ENCODE measurements at places on chromosomes 6 and 20.

GRCh38 chr6:105644073-105644489 is 241.2 kb upstream of the PREP start:
- no peak for DNase-seq

- no peak for DNase-seq
Observed at GRCh38 chr6:157148391-157149323, 174.7 kb downstream of the TMEM242 start.

DNA sequence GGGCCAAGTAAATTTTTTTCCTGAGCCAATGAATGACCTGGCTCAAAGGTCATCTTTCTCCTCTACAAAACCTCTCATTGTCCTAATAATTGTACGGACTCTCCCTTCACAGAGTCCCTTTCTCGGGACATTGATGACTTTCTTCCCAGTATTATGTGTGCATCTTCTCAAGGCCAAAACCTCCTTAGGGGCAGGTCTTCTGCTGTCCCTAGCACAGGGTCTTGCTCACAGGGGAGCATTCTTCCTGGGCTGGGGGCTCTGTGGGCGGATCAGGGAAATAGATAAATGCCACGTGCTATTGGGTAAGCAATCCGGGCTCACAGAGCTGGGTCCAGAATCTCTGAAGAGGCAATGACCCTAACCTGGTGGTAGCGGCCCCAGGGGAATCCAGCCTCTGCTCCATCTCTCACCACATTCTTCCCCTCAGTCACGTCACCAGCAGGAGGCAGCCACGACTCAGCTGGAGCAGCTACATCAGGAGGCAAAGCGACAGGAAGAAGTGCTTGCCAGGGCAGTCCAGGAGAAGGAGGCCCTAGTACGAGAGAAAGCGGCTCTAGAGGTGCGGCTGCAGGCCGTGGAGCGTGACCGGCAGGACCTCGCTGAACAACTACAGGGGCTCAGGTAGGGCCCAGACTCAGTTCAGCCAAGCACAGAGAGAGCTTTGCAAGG is 23.5 kb downstream of the CEP250 start:
- peak; percentile 23 for DNase-seq

DNA sequence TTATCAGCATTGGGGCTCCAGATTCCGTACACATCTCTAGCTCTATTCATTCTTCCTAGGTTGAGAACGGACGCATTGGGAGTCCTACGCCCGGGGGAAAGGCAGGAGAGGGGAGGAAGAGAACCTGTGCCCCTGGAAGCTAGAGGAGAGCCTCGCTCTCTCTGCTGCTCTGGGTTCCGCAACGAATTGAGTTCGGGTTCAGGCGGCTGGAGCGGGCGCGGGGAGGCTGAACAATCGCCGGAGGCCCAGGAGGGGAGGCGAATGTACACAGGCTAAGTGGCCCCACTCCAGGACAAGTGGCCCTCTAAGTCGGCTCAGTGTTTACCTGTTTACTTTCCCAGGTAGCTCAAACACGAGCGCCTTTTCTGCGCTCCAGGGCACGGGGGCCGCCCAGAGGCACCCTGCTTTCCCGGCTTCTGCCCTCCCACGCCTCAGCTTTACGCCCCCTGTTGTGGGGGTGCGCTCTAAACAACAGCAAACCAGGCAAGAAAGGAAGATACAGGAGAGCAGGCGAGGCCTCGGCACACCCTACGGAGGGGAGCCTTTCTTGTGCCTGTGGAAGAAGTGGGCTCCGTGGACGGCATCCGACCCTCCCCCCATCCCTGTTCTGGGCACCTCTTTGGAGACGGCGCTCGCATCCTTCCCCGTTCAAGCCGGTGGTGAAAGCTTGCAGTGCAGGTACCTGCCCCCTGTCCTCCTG is 4.6 kb upstream of the NKX2-2 start:
- DNase-seq = no peak

GRCh38 chr6:35304299-35304698 is 6.7 kb downstream of the DEF6 start:
- DNase-seq = no peak

DNA sequence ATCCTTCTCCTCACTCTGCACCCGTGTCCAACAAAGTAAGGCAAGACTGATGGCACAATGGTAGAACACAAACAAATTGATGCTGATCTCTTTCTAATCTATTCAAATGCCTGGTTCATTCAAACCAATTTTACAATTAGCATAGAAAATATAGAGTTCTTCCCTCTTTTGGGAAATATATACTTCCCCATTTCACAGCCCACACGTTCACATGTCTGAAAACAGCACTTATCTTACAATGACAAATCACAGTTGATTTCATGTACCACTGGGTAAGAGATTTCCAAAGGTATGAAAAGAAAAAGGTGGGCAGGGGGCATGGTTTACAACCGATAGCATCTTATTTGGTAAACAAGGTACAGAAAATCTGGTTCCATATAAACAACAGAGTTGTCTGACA is 137.6 kb downstream of the RNGTT start:
- DNase-seq = no peak

DNA sequence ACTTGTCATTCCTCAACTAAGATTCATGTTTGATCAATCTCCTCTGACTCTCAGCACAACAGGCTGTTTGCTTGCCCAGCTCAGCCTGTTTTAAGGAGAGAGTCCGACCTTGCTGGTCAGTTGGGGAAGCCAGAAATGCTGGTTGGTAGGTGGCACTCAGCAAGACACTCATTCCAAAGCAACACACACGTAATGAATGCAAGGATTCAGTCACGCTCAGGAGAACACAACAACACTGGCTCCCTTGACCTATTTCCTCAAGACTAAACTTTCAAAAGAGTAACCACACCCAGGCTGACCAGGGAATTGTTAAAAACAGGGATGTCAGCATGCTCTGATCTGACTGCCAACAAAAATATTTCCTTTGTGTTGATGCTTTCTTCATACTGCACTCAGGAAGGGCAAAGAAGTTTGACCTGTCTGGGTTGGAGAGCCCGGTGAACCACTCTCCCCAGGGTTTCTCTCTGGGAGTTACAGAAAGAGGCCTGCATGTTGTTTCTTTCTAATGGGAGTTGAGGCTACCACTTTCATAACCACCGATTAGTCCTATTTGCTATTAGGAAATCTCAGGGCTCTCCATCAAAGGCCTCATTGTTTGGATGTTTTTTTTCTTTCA is 25.6 kb upstream of the PREP start:
- no peak for DNase-seq

- peak; percentile 80 for DNase-seq
Observed at GRCh38 chr20:62804627-62805154, at the start of gene OGFR. OGFR (plus strand) TSS chr20:62804835; CDS start chr20:62804860, 25 bp downstream.

DNA sequence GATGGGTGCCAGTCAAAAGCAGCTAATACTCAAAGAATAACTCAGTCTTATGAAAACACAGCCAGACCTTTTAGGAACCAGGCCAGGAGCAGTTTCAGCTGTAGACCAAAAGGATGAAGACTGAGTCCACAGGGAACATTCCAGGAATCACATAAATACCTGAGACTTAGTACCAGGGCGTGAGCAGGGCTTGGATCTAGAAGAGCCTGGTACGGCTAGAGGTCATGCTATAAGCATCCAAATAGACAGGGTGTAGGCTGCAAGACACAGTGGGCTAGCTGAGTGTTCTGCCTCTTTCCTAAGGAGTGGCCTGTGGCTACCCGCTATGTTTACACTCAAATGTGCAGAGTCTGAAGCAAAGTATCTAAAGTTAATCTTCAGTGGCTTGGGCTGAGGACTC is 29.5 kb upstream of the LRRC1 start:
- no peak for DNase-seq

DNA sequence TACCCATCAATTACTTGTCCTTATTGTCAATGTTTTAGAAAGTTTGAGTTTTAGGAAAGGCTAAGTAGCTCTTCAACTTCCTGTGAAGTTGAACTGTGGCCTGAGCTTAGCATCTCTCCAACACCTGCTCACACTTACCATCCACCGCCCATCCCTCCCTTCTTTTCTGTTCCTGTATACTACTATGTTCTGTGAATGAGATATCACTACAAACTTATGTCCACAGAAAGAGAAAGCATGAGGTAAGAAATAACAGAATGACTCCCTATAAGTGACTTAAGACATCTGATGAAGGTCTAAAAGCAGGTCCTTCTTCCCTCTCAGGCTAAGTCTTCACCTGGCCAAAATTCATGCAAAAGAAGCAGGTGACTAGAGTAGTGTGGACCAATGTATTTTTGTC is 246.3 kb upstream of the PREP start:
- DNase-seq = peak; percentile 57

DNA sequence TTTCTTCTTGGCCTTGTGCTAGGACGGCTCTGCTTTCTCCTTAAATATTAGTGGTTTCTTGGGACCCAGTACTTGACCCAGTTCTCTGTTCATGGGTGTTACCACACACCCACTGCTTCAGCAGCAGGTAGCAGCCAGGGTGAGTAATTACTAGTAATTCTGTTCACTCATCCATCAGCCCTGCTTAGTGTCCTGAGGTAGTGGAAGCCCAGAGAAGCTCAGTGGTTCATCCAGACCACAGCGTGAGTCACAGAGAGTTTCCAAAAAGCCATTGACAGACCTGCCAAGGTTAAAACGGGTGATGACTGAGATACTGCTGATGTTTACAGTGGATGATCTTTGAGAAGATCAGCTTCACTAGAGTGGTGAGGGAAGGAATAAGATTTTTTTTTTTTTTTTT is 51.7 kb upstream of the HINT3 start:
- peak; percentile 81 for DNase-seq

DNA sequence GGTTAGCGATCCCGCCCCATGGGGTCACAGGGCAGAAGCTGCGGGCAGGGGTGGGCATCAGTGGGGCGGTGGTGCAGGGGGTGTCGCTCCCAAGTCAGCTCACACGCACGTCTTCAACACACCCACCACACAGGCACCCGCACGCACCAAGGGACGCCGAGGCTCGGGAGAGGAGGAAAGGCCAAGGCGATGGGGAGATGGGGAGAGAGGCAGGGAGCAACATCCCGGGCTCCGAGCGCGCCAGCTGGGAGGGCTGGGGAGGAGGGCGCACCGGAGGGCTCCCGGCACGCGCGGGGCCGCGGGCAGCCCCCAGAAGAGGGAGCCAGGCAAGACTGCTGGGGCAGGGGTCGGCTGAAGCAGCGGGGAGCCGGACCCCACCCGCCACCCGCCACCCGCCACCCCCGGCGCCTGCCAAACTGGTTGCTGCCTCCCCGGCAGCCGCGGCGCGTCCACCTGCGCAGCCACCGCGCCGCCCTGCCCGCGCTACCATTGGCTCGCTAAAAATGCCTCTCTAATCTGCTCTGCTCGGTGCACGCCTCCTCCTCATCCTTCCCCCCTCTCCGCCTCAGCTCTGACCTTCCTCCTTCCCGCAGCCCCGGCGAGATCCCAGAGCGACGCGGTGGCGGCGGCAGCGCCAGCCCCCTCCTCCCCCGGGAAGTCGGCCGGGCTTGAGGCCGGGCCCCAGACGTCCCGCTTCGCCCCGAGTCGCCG is at the start of gene PACSIN1:
TSS of gene PACSIN1 (plus strand) at position 546 of the 711 bp plus-strand sequence. CDS start 60,230 bp downstream, outside the sequence.
- no peak for DNase-seq

DNA sequence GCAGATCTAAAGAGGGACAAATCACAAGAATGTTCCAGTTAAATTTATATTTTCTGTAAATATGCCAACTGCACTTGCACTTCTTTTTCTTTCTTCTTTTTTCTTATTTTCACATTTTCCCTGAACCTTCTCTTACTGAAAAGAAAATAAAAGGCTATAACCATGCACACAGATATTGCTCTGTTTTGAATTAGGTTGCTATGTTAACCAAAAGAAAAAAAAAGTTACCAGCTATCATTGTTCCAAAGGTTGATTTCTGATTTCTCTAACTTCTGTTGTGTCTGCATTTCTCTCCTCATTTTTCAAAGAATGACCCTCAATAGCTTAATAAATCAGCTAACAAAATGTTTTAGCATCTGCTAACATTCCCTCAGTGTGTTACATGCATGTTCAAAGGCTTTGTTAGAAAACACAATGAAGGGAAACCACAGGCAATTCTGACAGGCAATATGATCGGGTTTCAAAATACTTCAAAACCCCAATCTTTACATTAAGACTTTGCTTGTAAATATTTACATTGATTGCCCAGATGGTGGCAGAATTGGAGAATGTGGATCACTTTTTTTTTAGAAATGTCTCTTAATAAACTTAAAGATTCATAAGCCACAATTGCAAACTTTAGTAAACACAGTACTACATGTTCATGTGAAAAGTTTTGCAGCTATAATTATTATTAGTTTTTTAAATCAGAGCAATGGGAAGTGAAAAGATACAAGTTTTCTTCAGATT is 928.3 kb upstream of the FLRT3 start:
- DNase-seq = peak; percentile 10

GRCh38 chr6:30861257-30862048 is 22.9 kb upstream of the DDR1 start:
- no peak for DNase-seq

- peak; percentile 18 for DNase-seq
Observed at GRCh38 chr6:75493400-75494064, at the start of gene FILIP1. FILIP1 (minus strand) TSS chr6:75493800; CDS start chr6:75414972, 78,828 bp downstream.

GRCh38 chr6:40852779-40853373 is 186.1 kb downstream of the UNC5CL start:
- peak; percentile 3 for DNase-seq

- DNase-seq = no peak
Observed at GRCh38 chr6:154478021-154478700, 32.3 kb downstream of the CNKSR3 start.

- peak; percentile 51 for DNase-seq
Observed at GRCh38 chr6:169723991-169724493, 258 bp downstream of the PHF10 start.

- DNase-seq = no peak
Observed at GRCh38 chr6:127299522-127300240, 33.0 kb downstream of the RNF146 start.

DNA sequence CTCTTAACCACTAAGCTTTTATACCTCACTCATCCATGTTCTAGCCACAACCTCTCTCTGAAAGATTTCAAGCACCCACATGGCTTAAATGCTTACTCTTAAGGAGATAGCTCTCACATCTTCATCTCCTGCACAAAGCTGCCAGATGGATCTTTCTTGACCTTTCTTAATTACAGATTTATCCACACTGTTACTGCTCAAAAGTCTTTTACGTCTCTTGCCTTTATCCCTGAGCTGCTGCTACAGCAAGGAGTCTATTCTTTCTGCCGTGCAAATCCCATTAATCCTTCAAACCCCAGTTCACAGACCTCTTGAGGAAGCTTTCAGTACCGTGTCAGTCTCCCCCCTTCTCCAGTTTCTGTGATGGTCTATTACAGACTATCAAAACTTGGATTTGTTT is 54.6 kb downstream of the B4GALT5 start:
- peak; percentile 31 for DNase-seq

- DNase-seq = peak; percentile 91
Observed at GRCh38 chr6:88650029-88650619, 313.3 kb downstream of the RNGTT start.

GRCh38 chr6:41763470-41763869 is 16.2 kb downstream of the FRS3 start:
- no peak for DNase-seq

DNA sequence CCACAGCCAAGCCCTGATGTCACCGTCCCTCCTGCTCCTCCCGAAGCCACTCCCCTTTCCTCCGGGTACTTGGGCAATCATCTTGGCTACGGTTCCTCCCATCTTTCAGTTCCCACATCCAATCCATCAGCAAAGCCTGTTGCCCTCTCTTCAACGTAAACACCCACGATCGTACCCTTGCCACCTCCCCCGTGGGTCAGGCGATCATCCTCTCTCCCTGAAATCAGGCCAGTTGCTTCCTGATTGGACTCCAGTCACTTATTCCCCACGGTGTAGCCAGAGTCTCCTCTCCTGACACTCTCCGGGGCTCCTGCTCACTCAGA is 44.5 kb downstream of the SULF2 start:
- no peak for DNase-seq

Measured in GM12865 (cell line).